ENCODE measurements at places on chromosomes 7 and 10. TPM values are rescaled to one million over a fixed set of nuclear protein-coding genes. Genes with fewer than 3 reads are reported as not detected.

PITX3 gene
- not detected for total RNA-seq

DPYSL4 gene
- 0.13 TPM for total RNA-seq

MYH16 gene
- 0.53 TPM for total RNA-seq

OGDHL gene
- not detected for total RNA-seq
